ENCODE measurements at places on chromosomes 3 and 15. TPM values are rescaled to one million over a fixed set of nuclear protein-coding genes. Genes with fewer than 3 reads are reported as not detected.

Gene ZNF620
- total RNA-seq: 6.4 TPM

Gene UROC1
- total RNA-seq: not detected

Gene RPP25
- total RNA-seq: 17.0 TPM

GRCh38 chr3:16085884-16086608 lies 88.4 kb upstream of the GALNT15 start:
- DNase-seq: no peak
- H3K27ac ChIP-seq: no peak overlapping the region
- H3K36me3 ChIP-seq: no peaks in the 10 kb centered on the region
- no peak overlapping the region for H3K4me3 ChIP-seq
- peaks cover 19% of the 10 kb centered on the region for H3K4me1 ChIP-seq

GRCh38 chr3:117281371-117281770 lies 571.8 kb downstream of the TUSC7 start:
- H3K4me3 ChIP-seq: no peak overlapping the region
- no peaks in the 10 kb centered on the region for H3K4me1 ChIP-seq
- no peak overlapping the region for H3K27ac ChIP-seq
- no peak for DNase-seq
- no peaks in the 10 kb centered on the region for H3K27me3 ChIP-seq
